ENCODE measurements at places on chromosomes 12 and 14.

DNA sequence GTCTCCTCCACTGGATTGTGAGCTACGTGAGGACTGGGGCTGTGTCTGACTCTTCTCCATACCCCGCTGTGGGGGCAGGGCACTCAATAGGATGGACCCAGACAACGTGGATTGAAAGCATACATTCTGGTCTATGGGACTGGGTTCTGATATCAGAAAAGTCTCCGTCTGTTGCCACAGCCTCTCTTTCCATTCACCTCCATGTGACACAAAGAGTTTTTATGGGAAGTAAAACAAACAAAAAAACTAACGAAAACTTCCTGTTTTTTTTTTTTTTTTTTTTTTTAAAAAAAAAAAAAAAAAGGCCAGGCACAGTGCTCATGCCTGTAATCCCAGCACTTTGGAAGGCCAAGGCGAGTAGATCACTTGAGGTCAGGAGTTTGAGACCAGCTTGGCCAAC, 44.7 kb downstream of the SLC8A3 start:
- DNase-seq, result no peak

- no peak for DNase-seq
These were observed 799.7 kb downstream of the DIO2 start for GRCh38 chr14:79411403-79412174.

DNA sequence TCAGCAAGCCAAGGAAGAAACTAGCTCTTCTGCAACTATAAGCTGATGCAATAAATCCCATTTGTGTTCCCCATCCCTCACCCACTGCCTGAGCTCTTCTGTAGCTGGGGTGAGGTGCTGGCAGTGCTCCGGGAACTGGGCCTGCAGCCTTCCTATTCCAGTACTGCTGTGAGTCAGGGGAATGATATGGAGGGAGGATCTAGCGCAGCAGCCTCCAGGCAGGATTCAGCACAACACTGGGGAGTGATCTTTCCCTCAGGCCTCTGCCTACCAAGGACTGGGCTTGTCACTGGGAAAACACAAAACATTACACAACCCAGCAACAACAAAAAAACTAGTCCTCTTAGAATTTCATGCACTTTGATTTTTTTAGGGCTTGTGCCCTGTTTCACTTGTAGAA, 58.7 kb downstream of the ST8SIA1 start:
- peak; percentile 97 for DNase-seq

DNA sequence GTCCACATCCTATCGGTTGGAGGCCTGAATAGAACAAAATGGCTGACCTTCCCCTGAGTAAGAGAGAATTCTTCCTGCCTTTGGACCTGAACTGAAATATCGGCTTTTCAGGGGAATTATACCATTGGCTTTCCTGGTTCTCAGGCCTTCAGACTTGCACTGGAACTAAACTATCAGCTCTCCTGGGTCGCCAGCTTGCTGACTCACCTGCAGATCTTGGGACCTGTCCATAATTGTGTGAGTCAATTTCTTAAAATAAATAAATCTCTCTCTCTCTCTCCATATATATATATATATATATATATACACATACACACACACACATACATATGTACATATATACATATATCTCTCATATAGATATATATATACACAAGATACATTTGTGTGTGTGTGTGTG, 41.6 kb downstream of the KCNK10 start:
- no peak for DNase-seq

DNA sequence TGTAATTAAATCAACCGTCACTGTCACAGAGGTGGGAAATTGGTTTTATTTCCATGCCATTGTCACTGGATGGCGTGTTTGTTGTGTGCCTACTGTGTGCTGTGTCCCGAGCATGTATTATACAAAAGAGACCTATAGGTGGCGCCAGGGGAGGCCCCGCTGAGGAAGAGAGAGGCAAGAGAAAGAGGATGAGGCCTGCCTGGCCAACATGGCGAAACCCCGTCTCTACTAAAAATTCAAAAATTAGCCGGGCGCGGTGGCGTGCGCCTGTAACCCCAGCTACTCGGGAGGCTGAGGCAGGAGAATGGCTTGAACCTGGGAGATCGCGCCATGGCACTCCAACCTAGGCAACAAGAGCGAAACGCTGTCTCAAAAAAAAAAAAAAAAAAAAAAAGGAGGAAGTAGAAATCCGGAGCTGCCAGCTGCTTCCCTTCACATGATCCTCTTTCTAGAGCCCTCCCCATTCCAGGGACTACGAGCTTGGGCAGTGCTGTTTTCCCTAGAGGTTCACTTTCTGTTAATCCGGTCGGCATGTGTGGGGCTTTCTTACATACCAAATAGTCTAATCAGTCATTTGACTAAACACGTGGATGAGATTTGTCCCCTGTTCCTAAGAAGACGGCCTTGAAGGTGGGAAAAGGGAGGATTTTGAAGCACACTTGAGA, 6.4 kb upstream of the CCDC175 start:
- no peak for DNase-seq

DNA sequence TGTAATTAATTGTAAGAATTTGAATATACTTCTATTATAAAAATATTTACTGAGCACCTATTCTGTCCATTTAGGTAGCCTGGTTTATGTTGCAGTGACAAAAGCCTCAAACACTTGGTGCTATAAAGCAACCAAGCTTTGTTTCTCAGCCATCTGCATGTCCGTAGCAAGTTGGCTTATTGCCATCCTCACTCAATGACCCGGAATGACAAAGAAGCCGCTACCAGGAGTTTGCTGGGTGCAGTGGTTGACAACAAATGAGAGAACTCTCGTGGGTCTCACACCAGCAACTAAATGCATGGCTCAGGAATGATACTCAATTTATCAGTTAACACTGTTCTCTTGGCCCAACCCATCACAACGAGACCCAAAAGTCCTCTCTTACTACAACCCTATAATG, 553.1 kb downstream of the DIO2 start:
- no peak for DNase-seq

- no peak for DNase-seq
These were observed 3.6 kb upstream of the EML1 start for GRCh38 chr14:99789581-99789980.

GRCh38 chr14:26863736-26864135, 265.9 kb upstream of the NOVA1 start:
- peak; percentile 57 for DNase-seq

GRCh38 chr14:23284654-23285529, 1.0 kb downstream of the HOMEZ start:
- peak; percentile 35 for DNase-seq

GRCh38 chr12:56041552-56042429, at the start of gene RPS26:
Gene RPS26, plus strand, starts transcription at chr12:56041918. Its CDS starts 249 bp downstream, at chr12:56042167.
- DNase-seq, result peak; percentile 100

GRCh38 chr12:114841557-114842251, 157.7 kb upstream of the TBX3 start:
- DNase-seq, result no peak

DNA sequence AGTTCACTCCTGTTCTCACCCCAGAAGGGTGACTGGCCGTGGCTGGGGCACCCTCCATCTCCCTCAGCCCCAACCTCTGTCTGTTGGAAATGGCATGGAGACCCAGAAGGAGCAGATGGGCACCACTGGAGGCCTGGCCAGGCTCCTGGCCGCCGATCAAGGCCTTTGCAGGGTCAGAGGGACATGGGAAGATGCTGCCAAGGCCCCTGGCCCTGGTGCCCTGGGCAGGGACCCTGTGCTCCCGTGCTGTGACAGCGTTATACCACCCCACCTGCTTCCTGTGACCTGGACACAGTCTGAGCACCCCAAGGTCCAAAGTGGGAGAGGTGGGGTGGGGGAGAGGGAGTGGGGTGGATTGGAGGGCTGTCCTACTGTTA, 3.5 kb downstream of the INF2 start:
- DNase-seq, result no peak

DNA sequence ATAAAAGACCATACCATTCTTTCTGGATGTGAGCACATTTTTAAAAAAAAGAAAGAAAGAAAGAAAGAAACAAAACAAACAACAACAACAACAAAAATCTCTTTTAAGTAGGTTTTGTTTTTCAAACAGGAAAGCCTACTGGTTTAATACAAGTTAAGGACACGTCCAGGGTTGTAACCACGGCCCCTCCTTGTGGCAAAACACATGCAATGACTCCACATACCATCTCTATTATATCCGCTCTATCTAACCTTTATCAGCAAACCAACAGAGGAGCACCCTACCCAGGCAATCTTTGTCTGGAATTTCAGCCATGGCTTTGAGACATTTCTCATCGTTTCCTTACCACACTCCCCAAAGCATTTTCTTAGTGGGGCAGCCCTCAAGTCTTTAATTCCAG, 360.5 kb upstream of the TMPO start:
- peak; percentile 1 for DNase-seq
